ENCODE measurements at places on chromosomes 4 and X. TPM values are rescaled to one million over a fixed set of nuclear protein-coding genes. Genes with fewer than 3 reads are reported as not detected.
A peak's percentile ranks its signal among the peaks of the same experiment; 100 is the strongest.

FAM9C gene
- not detected for total RNA-seq

DNA sequence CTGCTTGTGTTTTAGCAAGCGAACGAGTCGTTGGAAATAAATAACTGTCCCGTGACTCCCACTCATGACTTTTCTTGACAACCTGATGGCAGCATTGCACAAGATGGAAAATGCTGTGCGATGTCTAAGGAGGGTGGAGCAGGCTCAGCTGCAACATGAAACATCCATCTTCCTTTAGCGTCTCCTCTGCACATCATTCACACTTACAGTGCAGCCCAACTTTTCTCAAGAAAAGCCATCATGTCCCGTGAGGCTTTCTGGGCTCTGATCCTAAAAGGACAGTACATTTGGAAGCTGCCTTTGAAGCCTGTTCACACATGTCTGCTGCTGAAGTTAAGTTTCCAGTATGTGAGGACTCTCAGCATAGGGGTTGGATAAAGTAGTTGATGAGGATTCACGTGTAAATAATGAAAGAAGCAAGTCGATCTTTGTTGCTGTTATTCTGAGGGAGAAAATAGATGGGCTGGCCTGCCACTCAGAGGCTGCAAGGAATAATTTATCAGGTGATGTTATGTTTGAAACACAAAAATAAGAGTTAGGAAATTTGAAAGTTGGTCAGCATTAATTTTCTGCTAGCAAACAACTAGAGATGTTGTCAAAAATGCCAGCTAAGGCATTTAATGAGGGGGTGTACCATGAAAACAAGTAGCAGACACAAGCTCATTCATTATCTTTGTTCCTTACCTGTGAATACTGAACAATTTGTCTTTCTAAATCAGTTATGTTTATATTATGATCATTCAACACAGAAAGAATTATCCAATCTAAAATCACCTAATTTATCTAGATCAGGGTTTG is 328.7 kb upstream of the ZFP42 start:
- no peak overlapping the region for H3K27ac ChIP-seq
- H3K4me1 ChIP-seq, result no peaks in the 10 kb centered on the region

- no peaks in the 10 kb centered on the region for H3K27me3 ChIP-seq
- no peaks in the 10 kb centered on the region for H3K4me1 ChIP-seq
- no peak overlapping the region for H3K27ac ChIP-seq
- H3K4me3 ChIP-seq, result no peak overlapping the region
These were observed 80.0 kb upstream of the MSX1 start for GRCh38 chr4:4779486-4779885.

DNA sequence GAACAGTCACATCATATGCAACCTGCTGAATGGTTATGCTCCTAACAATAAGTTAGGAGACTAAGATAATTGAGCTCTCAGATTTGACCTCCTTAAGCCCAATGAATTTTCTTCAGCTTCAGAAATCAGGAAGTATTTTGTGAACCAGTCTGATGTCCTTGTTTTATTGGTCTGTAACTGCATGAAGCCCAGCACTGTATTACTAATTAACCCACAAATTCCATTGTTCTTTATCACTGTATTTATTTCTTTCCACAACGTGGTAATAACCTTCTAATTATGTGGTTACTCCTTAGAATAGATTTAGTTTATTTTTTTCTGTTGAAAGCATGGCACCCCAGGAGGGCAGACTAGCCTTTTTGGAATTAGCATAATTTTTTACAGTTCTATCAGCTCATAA is 3.9 kb upstream of the MFAP3L start:
- no peak overlapping the region for H3K4me3 ChIP-seq
- no peak overlapping the region for H3K27ac ChIP-seq
- no peak for DNase-seq
- no peaks in the 10 kb centered on the region for H3K27me3 ChIP-seq
- peaks cover 5% of the 10 kb centered on the region for H3K4me1 ChIP-seq

UGT8 gene
- total RNA-seq, result 14.9 TPM

DNA sequence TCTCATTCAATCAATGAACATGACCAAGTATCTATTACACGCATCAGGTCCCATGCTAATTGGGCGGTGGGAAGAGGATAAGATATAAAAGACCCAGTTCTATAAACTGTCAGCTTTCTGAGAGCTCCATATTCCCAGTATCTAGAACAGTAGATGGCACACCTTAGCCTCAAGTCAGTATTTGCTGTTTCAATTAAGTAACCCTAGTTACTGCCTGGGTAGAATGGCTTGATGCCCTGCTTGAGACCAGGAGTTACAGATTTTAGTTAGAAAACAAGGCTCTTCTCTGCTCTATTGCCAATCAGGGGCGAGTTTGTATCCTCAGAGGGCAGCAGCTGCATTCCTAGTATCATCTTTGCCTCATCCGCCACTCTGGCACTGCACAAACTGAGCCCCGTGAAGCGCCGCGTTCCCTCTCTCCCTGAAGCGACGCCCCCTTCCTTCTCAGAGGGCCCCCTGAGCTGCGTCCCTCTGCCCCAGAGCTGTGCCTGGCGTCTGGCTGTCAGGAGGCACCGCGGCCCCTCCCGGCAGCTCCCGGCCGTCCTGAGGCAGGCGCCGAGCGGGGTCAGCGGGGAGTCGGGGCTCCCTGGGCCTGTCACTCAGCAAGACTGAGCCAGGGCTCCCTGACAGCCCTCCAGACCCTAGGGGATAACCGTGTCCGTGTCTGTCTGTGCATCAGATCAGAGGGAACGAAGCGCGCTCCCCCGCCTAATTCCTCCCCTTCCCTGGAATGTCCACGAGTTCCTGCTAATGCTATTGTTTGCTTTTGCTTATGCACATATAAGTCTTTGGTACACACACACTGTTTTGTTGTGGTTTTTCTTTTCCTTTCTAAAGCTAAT is 212.4 kb upstream of the TTC29 start:
- no peak for DNase-seq
- no peaks in the 10 kb centered on the region for H3K27me3 ChIP-seq
- no peaks in the 10 kb centered on the region for H3K36me3 ChIP-seq
- no peaks in the 10 kb centered on the region for H3K4me1 ChIP-seq

STS gene
- 10.8 TPM for total RNA-seq

- no peak overlapping the region for H3K27ac ChIP-seq
- H3K27me3 ChIP-seq, result no peaks in the 10 kb centered on the region
- no peaks in the 10 kb centered on the region for H3K4me1 ChIP-seq
- DNase-seq, result no peak
- no peak overlapping the region for H3K4me3 ChIP-seq
These were observed 454.9 kb upstream of the FAT1 start for GRCh38 chr4:187178587-187178986.

- H3K27me3 ChIP-seq, result no peaks in the 10 kb centered on the region
- H3K4me3 ChIP-seq, result no peak overlapping the region
- no peaks in the 10 kb centered on the region for H3K36me3 ChIP-seq
- no peak for DNase-seq
- H3K4me1 ChIP-seq, result no peaks in the 10 kb centered on the region
These were observed 344.6 kb upstream of the CTSO start for GRCh38 chr4:156298230-156298629.

CCDC160 gene
- 3.6 TPM for total RNA-seq

SMR3B gene
- not detected for total RNA-seq

BCORL1 gene
- 4.9 TPM for total RNA-seq

DNA sequence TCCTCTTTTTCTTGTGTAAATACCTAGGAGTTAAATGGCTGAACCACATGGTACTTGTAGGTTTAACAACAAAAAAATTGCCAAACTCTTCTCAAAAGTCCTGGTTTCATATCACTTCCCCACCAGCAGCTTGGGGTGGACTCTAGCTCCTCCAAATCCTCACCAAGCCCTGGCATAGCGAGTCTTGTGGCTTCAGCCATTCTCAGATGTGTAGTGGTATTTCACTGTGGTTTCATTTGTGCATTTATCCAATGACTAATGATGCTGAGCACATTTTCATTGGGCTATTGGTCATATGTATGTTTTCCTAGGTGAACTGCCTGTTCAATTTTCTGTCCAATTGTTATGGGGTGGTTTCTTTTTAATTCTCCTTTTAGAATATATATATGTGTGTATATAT is 249.3 kb downstream of the NLGN4X start:
- DNase-seq, result no peak
- no peak overlapping the region for H3K27ac ChIP-seq
- no peaks in the 10 kb centered on the region for H3K27me3 ChIP-seq
- H3K36me3 ChIP-seq, result no peaks in the 10 kb centered on the region
- H3K4me3 ChIP-seq, result no peak overlapping the region

RGN gene
- 4.3 TPM for total RNA-seq

- no peak overlapping the region for H3K27ac ChIP-seq
- no peaks in the 10 kb centered on the region for H3K36me3 ChIP-seq
- no peak overlapping the region for H3K4me3 ChIP-seq
- no peaks in the 10 kb centered on the region for H3K4me1 ChIP-seq
- no peak for DNase-seq
These were observed 105.5 kb downstream of the TMEM164 start for GRCh38 chrX:110108381-110108821.

SH3RF1 gene
- total RNA-seq, result 27.9 TPM

- no peak overlapping the region for H3K4me3 ChIP-seq
- H3K27ac ChIP-seq, result no peak overlapping the region
- H3K27me3 ChIP-seq, result no peaks in the 10 kb centered on the region
- DNase-seq, result peak; percentile 40
These were observed 9.4 kb downstream of the PLCXD1 start for GRCh38 chrX:290476-291166.

DNA sequence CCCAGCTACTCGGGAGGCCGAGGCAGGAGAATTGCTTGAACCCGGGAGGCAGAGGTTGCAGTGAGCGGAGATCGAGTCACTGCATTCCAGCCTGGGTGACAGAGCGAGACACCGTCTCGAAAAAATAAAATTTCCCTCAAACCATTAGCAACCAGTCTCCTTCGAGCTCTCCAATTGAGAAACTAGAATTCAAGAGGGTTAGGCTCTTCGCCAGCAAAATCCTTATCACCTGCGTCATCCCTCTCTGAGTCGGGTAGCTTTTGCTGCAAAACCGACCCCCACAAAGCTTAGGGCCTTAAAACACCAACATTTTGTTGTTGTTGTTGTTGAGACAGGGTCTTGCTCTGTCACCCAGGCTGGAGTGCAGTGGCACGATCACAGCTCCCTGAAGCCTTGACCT is 75.1 kb upstream of the DDX3X start:
- H3K27ac ChIP-seq, result no peak overlapping the region
- DNase-seq, result no peak
- H3K27me3 ChIP-seq, result peaks cover 25% of the 10 kb centered on the region
- H3K4me3 ChIP-seq, result no peak overlapping the region
- H3K4me1 ChIP-seq, result no peaks in the 10 kb centered on the region
- no peaks in the 10 kb centered on the region for H3K36me3 ChIP-seq

GABRG1 gene
- not detected for total RNA-seq

DNA sequence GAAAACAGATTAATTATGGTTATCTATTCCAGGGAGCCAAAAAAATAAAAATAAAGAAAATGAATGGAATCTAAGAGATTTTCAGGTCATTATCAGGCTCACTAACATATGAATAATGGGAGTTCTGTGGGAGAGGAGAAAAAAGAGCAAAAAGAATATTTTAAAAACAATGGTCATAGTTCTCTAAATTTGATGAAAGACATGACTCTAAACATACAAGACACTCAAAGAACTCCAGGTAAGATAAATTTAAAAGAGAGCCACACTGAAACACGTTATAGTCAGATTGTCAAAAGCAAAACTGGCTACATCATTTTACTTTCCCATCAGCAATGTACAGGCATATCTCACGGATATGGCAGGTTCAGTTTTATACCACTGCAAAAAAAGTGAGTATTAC is 520.0 kb downstream of the ANKRD50 start:
- no peak overlapping the region for H3K4me3 ChIP-seq
- no peaks in the 10 kb centered on the region for H3K36me3 ChIP-seq
- no peak overlapping the region for H3K27ac ChIP-seq
- DNase-seq, result no peak
- H3K27me3 ChIP-seq, result no peaks in the 10 kb centered on the region

PWWP3B gene
- total RNA-seq, result 13.9 TPM

STOX2 gene
- 11.2 TPM for total RNA-seq

STK32B gene
- total RNA-seq, result 2.2 TPM

DNA sequence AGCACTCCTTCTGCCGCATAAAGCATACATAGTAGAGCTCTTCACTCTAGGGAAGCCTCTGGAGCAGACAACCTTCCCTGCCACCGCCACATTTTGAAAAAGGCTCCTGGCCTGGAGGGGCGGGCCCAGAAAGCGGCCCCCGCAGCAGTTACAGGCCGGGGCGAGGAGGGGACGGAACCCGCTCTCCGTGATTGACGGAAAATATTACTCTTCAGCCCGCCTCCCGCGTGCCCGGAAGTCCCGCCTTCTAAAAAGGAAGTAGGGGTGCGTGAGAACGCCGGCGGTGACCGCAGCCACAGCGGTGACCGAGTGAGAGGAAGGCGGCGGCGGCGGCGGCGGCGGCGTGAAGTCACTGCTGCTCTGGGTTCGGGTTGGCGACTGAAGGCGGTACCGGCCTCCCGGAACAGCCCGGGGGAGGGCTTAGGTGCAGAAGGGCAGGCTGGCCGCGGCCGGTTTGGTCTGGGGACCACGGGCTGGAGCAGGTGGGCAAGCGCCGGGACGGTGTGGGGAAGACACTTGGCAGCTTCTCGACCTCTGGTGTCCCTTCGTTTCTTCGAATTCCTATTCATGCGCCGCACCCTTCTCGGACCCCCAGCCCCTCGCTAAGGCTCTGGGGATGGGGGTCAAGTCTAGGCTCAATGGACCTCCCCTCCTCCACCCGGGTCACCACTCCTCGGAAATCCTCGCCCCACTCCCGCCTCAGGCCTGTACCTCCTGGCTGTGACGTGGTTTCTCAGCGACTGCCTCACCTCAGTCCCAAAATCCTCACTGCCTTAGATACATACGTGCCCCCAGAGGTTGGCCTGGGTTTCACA is at the start of gene HCCS:
HCCS (plus strand) TSS at position 296 of the 815 bp plus-strand sequence. CDS start 729 bp downstream, outside the sequence.
- peak within 1 kb of the TSS; percentile 65 for H3K4me3 ChIP-seq
- no peaks in the 10 kb centered on the region for H3K4me1 ChIP-seq
- peak; percentile 73 for DNase-seq
- H3K27me3 ChIP-seq, result no peaks in the 10 kb centered on the region
- no peaks in the 10 kb centered on the region for H3K36me3 ChIP-seq

ENPEP gene
- 5.0 TPM for total RNA-seq

TXK gene
- 1.6 TPM for total RNA-seq

GRCh38 chrX:106613277-106613676 is 1.5 kb downstream of the RADX start:
- DNase-seq, result no peak
- no peak overlapping the region for H3K27ac ChIP-seq
- H3K36me3 ChIP-seq, result no peaks in the 10 kb centered on the region
- no peaks in the 10 kb centered on the region for H3K27me3 ChIP-seq
- H3K4me3 ChIP-seq, result no peak overlapping the region

TLL1 gene
- total RNA-seq, result 11.5 TPM

- no peak for DNase-seq
- no peaks in the 10 kb centered on the region for H3K4me1 ChIP-seq
- no peaks in the 10 kb centered on the region for H3K27me3 ChIP-seq
These were observed 6.4 kb upstream of the SLAIN2 start for GRCh38 chr4:48334900-48335384.

GRCh38 chrX:80766916-80767315 is 42.8 kb downstream of the BRWD3 start:
- H3K4me1 ChIP-seq, result no peaks in the 10 kb centered on the region
- no peak for DNase-seq
- H3K27me3 ChIP-seq, result no peaks in the 10 kb centered on the region

Data from breast epithelium (tissue), 4 donors.